ENCODE measurements at places on chromosomes 16 and 17. TPM values are rescaled to one million over a fixed set of nuclear protein-coding genes. Genes with fewer than 3 reads are reported as not detected.

DNA sequence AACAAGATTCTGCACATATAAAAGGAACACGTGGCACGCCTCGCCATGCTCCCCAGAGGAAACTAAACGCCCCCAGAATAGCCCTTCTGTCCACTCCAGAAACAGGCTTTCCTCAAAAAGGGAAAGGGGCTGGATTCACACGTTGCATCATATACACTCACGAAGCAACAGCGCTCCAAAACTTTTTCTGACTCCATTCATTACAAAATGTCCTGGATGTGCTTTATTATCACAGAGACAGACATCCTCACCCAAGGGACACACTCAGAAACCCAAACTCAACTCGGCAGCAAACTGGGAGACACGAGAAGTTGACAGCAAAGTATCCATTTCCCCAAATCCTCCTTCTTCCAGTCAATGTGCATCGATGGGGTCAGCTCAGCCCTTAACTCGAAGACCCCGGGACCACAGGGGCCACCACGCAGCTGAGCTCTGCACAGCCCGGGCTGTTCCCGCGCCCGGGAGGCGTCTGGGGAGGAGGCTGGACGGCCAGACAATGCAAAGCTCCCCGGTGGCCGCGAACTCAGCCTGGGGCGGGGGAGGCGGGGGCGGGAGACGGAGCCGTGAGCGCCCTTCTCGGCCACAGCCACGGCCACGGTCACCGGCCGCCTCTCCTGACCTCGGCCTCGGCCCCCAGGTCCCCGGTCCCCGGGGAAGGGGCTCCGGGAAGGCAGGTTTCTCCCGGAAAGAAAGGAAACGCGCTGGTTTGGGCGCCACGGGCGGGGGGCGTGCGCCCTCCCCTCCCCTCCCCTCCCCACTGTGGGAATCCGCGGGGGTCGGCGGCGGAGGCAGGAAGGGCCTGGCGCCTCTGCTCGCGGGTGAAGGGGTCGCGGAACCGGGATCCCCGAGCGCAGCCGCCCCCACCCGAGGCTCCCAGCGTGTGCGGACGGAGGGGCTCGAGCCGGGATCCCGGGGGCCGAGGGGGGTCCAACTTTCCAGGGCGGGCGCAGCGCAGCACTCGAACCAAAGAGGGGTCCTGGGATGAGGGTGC, 1.2 kb downstream of the NXN start:
- no peak for DNase-seq

The GSG1L gene
- 0.74 TPM for polyA plus RNA-seq

- DNase-seq = no peak
These were observed 3.4 kb downstream of the MYO18A start for GRCh38 chr17:29176558-29177351.

- DNase-seq = no peak
These were observed 183.1 kb downstream of the SALL1 start for GRCh38 chr16:50967827-50968612.

Data from right renal pelvis (tissue), 4 donors.